ENCODE measurements at places on chromosomes 5 and 9.
A peak's percentile ranks its signal among the peaks of the same experiment; 100 is the strongest.

GRCh38 chr9:109052416-109052815 lies 39.1 kb upstream of the CTNNAL1 start:
- no peak for DNase-seq

GRCh38 chr9:134441227-134442084 lies 115.2 kb downstream of the RXRA start:
- no peak for DNase-seq

GRCh38 chr5:56517011-56517416 lies 283.9 kb upstream of the ANKRD55 start:
- DNase-seq: peak; percentile 70

- no peak for DNase-seq
Measured at GRCh38 chr5:83496626-83497025, 25.1 kb downstream of the VCAN start.

- DNase-seq: no peak
Measured at GRCh38 chr9:116663581-116663980, 23.5 kb upstream of the TRIM32 start.

GRCh38 chr5:172452398-172453205 lies 1.7 kb downstream of the SH3PXD2B start:
- no peak for DNase-seq

DNA sequence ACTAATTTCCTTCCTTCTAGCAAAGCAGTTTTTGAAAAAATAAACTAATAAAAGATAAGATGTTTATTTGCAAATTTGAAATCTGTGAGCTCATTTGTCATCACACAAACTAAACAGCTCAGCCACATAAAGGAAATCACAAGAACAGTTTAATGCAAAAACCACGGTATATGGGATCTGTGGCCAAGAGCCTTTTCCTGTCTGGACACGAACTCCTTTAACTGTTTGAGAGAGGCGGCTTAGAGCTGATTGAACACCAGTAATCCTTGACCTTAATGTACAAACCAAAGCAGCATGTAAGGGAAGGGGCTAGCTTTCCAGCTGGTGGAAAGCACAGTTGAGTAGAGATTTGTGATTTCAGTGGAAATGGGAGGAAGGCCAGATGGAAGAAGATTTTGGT lies 66.3 kb upstream of the SPINK5 start:
- DNase-seq: no peak

- DNase-seq: no peak
Measured at GRCh38 chr5:111851631-111852548, 94.9 kb upstream of the NREP start.

- no peak for DNase-seq
Measured at GRCh38 chr9:129343424-129344375, 165.6 kb upstream of the IER5L start.

- peak; percentile 98 for DNase-seq
Measured at GRCh38 chr5:117054911-117055310, 480.3 kb upstream of the SEMA6A start.

GRCh38 chr5:83927140-83927733 lies 206.6 kb upstream of the HAPLN1 start:
- peak; percentile 84 for DNase-seq

GRCh38 chr9:135399000-135399649 lies 80.5 kb upstream of the PPP1R26 start:
- no peak for DNase-seq

DNA sequence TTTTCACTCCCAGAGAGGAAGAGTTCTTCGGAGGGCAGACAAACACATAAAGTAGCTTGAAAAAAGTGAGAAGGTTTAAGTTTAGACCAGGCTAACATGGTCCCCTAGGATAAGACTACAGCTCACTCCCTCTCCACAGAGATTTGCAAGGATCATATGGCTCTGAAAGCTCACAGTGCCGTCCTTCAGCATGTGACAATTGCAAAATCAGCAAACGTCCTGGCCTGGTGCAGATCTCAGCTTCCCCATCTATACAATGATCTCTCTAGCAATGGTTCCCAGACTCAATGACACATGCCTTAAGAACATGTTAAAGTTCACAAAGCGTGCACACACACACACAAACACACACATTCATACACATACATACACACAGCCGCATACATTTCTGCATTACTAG lies 327.6 kb downstream of the ACTL7B start:
- DNase-seq: no peak

- DNase-seq: peak; percentile 84
Measured at GRCh38 chr5:123752552-123753179, 240.7 kb downstream of the CSNK1G3 start.

- no peak for DNase-seq
Measured at GRCh38 chr9:27278374-27278773, 18.6 kb downstream of the EQTN start.

GRCh38 chr9:13586587-13587374 lies 307.3 kb upstream of the MPDZ start:
- peak; percentile 28 for DNase-seq

- no peak for DNase-seq
Measured at GRCh38 chr5:172410662-172411483, 43.5 kb downstream of the SH3PXD2B start.

GRCh38 chr9:78064075-78064474 lies 32.5 kb upstream of the GNAQ start:
- no peak for DNase-seq

DNA sequence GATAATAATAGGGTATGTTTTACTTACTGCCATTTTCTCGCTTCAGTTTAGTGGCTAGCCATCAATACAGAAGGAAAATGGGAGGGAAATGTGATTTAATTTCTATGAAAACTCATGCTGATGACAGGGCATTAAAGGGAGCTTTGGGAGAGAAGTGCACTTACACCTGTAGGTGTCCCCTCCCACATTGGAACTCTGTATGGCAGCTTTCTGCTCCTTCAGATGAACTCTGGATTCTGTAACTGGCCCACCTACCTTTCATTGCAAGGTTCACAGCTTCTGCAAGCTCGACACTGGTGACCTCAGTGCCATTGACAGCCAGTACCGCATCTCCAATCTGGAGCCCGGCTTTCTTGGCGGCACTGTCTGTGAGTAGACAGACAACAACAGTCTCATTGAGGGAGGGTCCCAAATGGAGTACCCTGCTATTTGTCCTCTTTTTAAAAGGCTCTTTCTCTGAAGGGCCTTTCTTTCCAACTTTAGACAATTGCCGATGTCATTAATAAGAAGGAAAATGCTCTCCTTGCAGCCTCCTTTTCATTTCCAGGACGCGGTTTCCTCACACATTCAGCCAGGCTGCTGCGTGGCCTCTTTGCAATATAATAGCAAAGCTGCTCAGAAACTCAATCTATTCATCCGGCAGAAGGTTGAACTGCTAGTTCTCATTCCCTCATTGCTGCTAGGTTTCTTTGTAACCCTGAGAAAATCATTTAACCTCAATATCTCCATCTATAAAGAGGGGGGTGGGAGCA lies 63.6 kb downstream of the NUDT12 start:
- peak; percentile 17 for DNase-seq
